Stimulated activated CD4-positive, alpha-beta T cell treated with anti-CD3 and anti-CD28 coated beads, Interleukin-2, amount 100 ng/mL, for 4 hours (primary cell): ENCODE measurements at places on chromosomes 5 and 9.

DNA sequence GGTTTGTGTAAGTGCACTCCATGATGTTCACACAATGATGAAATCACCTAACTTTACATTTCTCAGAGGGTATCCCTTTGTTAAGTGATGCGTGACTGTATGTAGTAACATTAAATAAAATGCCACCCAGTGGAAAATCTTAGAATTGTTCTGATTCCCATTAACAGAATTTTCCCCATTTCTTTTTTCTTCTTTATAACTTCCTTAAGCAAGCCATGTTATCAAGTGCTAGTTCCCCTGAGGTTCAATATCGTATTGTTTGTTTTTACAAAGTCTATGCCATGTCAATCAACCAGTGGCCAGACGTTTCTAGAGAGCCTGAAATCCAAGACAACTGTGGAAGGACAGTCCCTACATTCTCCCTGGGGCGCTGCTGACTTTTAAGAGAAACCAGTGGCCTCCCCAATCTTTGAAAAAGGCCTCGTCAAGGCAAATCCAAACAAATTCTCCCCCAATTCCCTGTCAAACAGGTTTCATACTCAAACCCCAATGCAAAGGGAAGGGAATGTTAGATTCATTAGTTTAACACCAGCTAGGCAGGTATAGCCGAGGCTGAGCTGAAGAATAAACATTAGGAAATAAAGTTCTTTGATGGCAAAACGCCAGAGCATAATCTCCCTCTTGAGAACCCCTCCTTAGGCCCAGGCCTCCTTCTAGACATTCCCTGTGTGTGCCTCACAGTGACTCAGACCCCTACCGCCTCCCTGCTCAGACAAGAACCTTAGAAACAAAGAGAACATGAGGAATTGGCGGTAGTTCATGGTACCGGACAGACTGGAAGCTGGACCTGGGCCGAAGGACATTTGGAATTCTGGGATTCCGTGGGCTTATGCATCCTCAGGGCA, 198.7 kb downstream of the GNA14 start:
- no peak for DNase-seq

DNA sequence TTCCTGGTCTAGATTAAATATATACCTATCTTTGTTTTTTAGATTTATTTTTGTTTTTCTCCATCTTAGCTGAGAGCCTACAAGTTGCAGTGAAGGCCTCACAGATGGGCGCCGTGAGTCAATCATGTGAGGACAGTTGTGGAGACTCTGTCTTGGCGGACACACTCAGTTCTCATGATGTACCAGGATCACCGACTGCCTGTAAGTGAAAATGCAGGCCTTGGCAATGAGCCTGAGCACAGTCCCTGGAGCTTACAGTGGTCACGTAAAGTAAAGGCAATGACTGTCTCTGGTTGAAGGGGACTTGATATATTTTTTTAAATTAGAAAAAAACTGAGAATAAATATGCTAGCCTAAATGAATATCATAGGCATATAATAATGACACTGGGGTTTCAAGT, 271.9 kb downstream of the ARHGEF28 start:
- no peak for DNase-seq

GRCh38 chr5:5756762-5757161, 334.3 kb downstream of the ICE1 start:
- DNase-seq = no peak

GRCh38 chr9:2972475-2972874, 128.6 kb upstream of the PUM3 start:
- DNase-seq = no peak

- no peak for DNase-seq
These were observed 5.1 kb downstream of the LRRC14B start for GRCh38 chr5:196350-196749.

DNA sequence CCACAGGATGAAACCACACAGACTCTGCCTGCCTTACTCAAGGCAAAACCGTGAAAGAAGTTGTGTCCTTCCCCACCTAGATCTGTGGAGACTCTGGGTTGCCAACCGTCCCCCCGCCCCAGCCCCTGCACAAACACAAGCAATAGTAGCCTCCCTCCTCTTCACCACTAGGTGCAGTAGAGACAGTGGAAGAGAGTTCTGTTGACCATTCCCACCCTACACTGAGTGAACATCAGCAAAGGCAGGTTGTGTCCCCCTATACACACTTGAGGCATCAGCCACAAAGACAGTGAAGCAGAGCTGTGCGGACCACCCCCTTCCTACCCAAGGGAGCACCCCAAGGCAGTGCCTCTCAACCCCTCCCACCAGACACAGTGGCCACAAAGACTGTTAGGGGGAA, 223.7 kb upstream of the NFIL3 start:
- no peak for DNase-seq

DNA sequence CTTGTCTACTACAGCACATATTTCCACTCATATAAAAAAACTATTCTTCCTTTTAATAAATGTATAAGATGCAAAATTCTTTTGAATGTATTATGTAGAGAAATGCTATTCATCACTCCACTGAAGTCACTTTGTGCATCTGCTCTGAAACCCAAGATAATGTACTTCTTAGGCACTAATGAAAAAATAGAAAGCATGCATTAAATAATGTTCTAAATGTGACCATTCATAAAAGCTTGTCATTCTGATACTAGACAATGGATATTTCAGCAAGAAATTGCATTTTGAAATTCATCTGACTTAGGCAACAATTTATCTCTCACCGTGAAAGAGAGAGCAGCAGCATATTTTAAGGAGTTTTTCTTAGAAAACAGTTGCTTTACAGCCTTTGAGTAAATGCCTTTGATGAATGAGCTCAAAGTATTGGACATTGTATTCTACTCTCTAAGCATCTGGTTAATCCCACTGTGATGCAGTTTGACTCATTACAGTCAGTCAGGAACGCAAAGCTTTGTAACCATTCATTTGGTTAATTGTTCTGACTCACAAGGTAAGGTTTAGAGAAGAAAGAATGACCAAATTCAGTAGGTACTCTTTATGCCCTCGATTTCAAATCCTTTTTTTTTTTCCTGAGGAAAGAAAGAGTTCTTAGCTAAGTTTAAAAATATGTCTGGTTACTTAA, 2233.8 kb upstream of the C9orf72 start:
- DNase-seq = no peak

DNA sequence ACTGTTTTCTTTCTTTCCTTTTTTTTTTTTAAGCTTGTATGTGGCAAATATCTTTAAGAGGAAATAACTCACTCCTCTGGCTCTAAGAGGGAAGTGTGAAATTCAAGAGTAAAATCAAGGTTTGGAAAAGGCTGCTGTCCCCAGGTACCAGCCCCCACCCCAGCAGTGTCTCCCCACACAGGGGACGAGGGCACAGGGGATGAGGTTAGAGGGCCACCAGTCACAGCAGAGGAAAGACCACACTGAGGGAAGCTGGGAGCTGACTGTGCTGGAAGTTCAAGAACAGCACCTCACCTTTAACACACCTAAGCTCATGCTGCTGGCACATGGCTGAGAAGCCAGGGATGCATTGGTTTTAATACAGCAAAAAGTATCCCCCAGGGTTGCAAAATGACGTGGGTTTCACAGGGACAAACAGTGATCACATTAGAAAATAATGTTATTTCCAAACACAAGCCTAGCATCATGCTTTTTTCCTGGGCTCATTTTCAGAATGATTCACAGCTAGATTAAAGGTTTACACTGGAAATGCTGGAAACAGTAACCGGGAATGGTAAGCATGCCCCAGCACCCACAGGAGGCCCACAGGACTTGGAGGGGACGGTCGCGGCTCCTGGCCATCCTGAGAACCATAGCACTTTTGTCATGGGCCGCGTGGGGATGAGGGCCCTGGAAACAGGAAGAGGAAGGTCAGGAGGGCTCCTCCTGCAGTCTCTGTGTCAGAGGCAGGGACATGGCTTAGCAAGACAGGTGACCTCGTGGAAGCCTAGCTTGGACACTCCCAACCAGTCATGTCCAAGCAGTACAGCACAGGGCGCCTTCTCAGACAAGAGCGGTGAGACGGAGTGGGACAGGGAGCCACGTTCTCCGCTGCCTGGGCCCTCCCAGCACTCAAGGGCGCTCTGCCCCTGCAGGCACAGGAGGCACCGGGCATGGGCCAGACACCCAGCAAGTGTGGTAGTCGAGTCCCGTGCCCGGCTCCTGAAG, 6.9 kb downstream of the LPCAT1 start:
- no peak for DNase-seq

- DNase-seq = no peak
These were observed 86.0 kb downstream of the GCNT4 start for GRCh38 chr5:74966141-74967026.

- peak; percentile 30 for DNase-seq
These were observed 1.7 kb downstream of the FST start for GRCh38 chr5:53481887-53482716.

DNA sequence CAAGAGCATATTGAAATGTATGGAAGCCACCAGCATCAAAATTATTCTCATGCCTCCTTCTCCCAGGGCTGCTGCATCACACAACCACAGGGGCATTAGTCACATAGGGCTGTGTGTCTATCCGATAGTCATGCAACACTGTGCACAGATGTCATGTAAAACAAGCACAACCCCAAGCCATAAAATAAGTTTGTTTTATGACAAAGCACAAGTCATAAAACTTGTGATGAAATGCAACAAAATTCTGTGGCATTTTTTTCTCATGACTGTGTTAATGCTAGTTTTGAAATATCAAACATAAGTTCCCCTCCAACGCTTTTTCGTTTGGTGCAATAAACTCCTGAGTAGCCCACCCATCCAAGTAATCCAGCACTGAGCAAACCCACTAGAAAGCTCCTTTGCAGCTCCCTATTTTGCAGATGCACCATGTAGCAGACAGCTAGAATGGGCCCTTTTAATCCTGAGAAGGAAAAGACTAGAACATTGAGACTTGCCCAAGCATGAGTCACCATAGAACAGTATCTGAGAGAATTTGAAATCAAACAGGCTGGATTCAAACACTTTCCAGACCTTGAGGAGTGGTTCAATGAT, 93.3 kb upstream of the ZNF366 start:
- DNase-seq = no peak

DNA sequence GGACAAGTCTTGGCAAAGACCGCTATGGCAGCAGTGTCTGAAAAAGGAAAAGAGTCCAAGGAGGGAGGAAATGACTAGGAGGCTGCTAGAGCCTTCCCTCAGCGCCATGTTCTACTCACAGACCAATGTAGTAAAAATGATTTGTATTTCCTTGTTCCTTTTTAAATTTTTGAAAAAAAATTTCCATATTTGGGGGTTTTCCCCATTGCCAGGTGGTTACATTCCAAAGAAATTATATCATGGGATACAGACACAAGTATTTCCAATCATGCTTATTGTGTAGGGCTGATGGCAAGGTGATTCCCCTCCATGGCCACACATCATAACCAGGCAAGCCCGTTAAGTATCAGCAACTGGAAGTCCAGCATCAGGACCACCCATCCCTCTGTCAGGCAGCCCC, 138.2 kb downstream of the PIP5K1B start:
- no peak for DNase-seq

DNA sequence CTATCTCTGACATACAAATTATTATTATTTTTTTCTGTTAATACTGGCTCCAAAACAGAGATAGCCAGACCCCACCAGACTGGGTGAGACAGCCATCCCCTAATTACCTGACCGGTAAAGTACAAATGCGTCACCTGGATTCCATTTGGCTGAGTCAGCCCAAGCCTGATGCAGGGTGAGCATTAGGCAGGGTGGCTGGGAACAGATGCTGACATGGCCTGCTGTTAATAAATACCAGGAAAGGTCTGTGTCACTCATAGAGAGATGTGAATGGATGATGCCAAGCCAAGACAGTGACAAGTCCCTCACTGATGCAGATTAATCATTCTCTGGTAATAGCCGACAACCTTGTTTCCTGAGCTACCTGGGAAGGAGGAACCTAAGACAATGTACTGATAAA, 183.5 kb downstream of the TRIM32 start:
- DNase-seq = no peak

DNA sequence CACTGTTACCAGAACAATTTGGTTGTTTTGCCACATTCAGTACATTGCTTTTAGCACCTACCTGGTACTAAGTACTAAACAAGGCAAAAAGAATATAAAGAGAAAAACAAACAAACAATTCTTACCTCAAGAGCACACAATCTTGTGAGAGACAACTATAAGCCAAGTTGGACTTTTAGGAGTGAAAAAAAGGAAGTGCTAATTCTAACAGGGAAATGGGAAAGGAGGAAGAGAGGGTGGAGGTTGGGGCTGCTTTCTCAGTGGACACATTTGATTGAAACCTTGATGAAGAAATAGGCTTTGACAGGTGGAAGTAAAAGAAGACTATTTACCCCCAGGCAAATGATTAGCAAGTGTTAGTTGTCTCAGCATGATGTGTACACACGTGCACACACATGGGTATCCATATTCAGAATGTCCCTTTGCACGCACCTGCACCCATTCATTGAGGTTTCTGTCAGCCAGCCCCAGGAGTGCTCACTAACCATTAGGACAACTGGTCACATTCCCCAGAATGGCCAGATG, 302.6 kb downstream of the ACTL7B start:
- DNase-seq = no peak
